ENCODE measurements at places on chromosomes 2 and 18. TPM values are rescaled to one million over a fixed set of nuclear protein-coding genes. Genes with fewer than 3 reads are reported as not detected.

CD207 gene
- total RNA-seq = under 0.01 TPM

CYBRD1 gene
- 20.0 TPM for total RNA-seq

SERPINB4 gene
- total RNA-seq = not detected

NR4A2 gene
- total RNA-seq = under 0.01 TPM

IFT172 gene
- total RNA-seq = 28.0 TPM

RAB1A gene
- 104 TPM for total RNA-seq

CAPN13 gene
- total RNA-seq = not detected

Data from endothelial cell of coronary artery (primary cell).